ENCODE measurements at places on chromosomes 4 and X.

DNA sequence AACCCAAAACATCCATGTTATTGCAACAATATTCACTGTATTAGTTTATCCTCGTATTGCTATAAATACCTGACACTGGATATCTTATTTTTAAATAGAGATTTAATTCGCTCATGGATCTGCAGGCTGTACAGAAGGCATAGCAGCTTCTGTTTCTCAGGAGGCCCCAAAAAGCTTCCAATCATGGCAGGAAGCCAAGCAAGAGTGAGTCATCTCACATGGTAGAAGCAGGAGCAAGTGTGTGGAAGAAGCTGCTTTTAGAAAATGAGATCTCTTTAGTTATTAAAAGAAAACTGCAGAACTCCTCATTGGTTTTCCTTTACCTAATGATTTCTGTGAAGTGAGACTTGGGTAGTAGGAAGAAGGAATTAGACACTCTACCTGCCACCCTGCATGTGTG, 16.4 kb downstream of the ZNF732 start:
- no peak for DNase-seq

DNA sequence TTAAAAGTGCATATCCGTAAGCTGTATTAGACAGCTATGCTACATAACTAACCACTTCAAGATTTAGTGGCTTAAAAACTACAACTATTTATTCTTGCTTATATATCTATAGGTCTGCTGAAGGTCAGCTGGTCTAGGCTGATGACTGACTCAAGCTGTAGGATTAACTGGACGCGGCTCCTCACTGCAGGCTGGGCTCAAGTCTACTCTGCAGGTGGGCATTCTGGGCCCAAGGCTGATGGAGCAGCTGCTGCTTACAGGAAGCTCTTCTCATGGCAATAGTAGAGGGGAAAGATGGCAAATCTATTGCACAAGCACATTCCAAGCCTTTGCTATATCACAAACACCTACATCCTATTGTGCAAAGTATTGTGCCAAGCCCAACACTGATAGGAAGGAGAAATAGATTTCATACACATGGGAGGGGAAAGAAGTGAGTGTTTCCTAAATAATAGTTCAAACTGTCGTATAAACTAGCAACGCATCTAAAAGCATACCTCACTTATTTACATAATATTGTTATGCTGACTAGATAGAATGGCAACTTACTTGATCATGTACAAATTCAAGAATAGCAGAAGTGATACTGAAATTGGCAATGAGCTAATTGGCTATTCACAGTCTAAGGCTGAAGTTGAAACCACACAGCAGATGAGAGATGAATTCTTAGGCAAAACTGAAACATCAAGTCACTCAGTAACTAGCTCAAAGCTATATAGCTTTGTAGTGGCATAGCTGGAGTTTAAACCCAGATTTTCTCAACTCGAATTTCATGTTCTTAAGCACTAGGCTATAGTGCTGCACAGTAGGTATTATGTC, 263.8 kb downstream of the NKX6-1 start:
- no peak for DNase-seq

DNA sequence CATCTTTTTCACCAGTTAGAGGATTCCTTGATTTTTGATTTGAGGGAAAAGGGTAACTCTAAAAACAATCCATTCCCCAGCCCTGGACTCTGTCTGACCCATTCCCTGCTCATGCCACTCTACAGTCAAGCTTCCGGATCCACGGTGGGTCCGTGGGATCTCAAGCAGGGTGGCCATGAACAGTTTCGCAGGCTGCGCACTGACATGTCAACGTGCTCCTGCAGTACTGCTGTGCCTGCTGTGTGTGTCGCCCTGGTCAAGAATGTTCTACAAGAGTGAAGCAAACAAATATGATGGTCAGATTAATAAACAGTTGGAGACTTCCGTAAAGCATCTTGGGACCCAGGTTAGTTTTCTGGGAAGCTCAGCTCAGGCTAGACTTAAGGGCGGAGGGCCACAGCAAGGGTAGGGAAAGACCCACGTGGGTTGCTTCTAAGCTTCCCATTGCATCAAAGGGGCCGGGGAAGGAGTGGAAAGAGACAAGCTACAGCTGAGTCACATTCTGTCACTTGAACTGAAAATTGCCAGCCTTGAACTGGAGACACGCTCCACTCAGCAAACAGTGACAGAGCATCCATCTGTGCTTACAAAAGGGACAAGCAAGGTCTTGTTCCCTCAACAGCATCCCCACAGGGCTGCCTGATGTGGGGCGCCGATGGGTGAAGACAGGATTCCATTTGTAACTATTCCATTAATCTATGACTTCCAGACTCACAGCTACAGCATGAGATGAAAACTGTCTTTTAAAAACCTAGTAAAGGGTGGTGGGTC, 81.8 kb downstream of the MTMR1 start:
- DNase-seq = no peak

- no peak for DNase-seq
Observed at GRCh38 chrX:1465286-1466231, 12.8 kb upstream of the ASMTL start.

- DNase-seq = no peak
Observed at GRCh38 chr4:155248002-155248896, 39.8 kb downstream of the NPY2R start.

DNA sequence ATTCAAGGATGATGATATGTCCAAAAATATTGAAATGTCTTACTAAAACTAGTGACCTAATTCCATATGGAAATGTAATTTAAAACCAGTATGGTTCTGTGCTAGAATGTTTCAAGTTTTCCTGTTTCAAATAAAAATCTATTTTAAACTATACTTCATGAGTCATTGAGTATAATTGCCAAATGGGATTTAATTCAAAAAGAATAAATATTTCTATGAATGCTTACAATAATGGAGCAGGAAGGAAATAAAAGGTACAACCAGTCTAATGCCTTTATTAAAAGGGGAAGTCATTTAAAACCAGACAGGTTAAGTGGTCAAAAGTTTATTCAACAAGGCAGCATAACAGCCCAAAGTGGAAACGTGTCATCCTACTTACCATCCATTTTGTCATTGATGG, 2347.1 kb downstream of the PCDH7 start:
- DNase-seq = no peak

DNA sequence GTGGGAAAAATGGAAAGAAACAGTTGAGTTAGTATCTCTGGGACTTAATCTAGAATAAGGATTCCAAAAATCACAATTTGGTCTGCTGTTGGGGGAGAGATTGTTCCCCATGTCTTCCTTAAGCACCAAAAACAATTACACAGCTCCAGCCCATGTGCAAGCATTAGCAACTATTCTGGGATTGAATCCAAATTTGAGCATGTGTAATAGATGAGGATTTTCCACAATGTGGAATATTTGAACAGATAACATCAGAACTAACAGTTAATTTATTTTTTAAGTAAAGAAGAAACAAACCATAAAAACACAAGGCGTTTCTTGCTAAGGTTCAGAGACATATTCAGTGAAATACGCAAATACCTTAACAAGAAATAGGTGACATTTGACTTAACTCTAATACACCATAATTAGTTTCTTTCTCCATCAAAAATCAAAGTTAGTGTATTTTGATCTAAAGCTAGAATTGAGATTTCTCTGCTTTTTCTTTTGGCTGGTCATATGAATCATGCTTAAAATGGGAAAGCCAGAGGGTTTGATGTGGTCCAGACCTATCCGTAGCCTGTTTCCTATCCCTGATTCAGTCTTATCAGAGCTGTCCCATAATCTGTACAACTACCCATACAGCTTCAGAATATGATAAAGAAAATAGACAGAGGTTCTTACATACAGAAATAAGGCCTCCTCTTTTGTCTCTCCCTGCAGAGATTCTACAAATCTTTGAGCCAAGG, 413.4 kb downstream of the PACRGL start:
- no peak for DNase-seq

DNA sequence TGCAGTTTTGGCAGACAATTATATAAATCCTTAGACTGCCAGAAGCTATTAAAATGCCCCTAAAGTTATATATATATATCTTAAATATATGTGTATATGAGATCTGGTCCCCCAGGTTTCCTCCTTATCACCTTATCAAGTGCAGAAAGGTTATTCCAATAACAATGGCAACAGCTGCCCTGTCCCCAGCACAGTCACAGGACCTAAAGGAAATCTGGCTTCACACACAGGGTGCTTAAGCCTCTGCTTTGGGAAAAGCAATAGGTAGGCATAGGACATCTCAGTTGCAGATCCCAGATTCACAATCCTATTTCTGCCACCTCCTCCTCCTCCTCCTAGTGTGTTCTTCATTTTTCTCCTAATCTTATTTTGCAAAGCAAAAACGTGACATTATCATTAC, 5.8 kb downstream of the SLC25A53 start:
- no peak for DNase-seq

GRCh38 chr4:146283758-146284651, 69.7 kb downstream of the REELD1 start:
- no peak for DNase-seq

- no peak for DNase-seq
Observed at GRCh38 chr4:3785292-3785565, 19.0 kb downstream of the ADRA2C start.

DNA sequence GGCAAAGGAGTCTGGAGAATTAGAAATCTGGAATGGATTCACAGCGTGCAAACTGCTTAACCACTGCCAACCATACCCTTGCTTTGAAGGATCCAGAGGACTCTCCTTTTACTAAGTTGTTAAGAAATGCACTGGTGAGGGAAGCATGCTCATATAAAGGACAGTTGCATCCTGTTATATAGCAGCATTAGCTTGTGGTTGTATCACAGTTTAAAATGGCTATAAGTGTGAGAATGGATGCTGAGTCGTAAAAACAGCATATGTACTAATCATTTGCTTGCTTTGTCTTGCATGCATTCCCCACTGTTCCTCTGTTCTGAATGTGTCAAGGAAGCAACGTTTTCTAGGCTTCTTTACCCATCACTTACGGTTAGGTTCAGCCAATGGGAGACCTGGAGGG, 101.1 kb downstream of the CXCL13 start:
- no peak for DNase-seq

GRCh38 chrX:8955511-8955910, 78.4 kb downstream of the FAM9B start:
- DNase-seq = no peak

- no peak for DNase-seq
Observed at GRCh38 chr4:122762520-122762919, 30.0 kb downstream of the BBS12 start.

DNA sequence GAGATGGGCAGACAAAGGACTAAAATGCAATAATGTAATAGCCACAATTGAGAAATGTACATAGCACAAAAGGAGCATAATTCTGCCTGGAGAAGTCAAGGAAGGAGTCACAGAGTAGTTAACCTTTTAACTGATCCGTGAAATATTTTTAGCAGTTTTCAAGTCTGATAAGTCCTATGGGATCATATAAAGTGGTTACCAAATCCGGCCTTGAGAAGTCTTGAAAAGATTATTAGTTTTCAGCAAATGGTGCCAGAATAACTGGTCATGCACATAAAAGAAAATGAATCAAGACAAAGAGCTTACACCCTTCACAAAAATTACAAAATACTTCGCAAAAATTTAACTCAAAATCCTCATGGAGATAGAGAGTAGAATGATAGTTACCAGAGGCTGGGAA, 788.7 kb upstream of the AMOT start:
- no peak for DNase-seq

GRCh38 chrX:46198858-46199257, 346.4 kb downstream of the ZNF674 start:
- DNase-seq = no peak

DNA sequence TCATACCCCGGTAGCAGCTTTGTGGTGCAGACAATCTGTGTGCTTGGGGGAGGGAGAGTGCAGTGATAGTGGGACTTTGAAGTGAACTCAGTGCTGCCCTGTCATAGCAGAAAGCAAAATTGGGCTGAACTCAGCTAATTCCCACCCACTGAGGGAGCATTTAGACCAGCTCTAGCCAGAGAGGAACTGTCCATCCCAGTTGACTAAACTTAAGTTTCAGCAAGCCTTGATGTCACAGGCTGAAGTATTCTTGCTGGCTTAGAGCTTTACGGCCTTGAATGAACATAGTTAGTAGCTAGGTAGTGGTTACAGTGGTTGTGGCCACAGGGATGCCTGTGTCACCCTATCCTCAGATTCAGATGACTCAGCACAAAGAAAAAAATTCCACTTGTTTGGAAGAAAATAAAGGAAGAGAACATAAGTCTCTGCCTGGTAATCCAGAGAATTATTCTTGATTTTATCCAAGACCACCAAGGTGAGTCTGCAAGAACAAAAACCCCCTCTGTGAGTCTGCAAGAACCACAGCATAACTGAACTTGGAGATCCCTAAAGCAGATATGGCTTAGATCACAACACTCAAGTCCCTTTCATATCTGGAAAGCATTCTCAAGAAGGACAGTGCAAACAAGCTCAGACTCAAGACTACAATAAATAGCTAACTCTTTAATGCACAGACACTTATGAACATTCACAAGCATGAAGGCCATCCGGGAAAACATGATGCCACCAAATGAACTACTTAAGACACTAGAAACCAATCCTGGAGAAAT, 39.4 kb downstream of the ADH7 start:
- no peak for DNase-seq

GRCh38 chr4:100707786-100708185, 190.0 kb upstream of the EMCN start:
- no peak for DNase-seq

GRCh38 chr4:107862658-107863057, 37.9 kb downstream of the SGMS2 start:
- DNase-seq = no peak

DNA sequence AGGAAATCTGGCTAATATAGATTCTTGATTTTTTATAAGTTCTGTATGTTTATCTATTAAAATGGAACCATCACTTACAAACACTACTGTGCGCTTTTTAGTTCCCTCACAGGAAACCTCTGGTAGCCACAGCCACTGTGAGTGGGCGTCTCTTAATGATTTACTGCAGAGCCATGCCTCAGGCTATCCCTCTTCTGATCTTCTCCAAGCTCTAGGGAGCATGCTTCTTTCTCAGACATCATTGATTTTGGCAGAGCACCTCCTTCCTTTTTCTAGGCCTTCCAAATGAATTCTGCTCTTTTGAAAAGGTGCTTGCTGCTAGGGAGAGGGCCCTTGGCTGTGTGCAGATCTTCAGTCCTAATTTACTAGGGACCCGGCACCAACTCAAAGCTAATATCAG, 61.1 kb upstream of the STS start:
- no peak for DNase-seq

DNA sequence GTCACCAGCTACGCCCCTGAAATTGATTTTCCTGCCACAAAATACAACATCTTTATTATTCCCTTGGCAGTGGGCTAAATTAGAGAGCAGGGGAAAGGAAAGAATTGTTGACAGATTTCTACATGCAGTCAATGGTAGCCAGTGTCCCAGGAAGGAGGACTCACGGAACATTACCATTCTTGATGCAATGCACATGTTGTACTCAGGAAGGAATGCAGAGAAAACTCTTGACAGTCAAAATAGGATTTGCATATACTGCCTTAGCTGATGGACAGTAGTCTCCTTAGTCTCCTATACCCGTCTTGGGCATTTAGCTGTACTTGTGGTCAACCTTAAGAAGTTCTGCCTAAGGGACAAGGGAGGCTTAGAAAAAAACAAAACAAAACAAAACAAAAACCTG, 158.0 kb upstream of the GYPA start:
- DNase-seq = no peak

- no peak for DNase-seq
Observed at GRCh38 chr4:163540977-163541376, 46.5 kb downstream of the TMA16 start.

- DNase-seq = no peak
Observed at GRCh38 chr4:162116095-162116779, 47.6 kb downstream of the FSTL5 start.
